Right renal pelvis (tissue), 4 donors: ENCODE measurements at places on chromosomes 4 and X. TPM values are rescaled to one million over a fixed set of nuclear protein-coding genes. Genes with fewer than 3 reads are reported as not detected.

GRCh38 chr4:83207497-83208101 is 77.0 kb downstream of the COQ2 start:
- no peak for DNase-seq

GRCh38 chr4:11614426-11614825 is 185.7 kb upstream of the HS3ST1 start:
- DNase-seq = peak; percentile 36

DNA sequence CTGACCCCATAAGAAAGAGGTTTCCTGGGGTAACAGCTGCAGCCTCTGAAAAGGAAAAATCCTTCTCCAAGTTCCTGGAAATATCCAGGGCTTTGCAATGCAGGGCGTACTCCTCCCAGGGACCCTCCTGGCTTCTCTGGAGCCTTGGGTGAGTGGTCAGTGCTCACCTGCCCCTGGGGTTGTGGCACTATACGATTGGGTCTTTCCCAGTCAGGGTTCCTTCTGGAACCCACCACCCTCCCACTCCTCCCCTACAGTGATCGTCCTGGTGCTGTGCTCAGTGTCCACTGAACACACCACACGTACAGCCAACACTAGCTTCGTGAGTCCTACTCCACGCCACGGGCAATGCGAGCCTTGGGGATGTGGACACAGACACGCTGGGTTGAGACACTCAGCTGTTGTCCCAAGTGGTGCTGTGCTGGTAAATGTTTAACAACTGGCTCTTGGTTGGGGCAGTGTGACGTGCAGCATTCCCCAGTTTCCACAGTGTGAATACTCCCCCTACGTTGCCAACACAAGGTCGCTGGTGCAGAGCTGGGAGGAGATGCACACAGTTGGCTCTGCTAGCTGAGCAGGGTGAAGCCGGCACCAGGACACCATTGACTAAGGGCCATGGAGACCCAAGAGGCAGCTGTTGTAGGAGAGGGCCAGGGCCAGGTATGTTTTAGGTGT is 65.4 kb downstream of the HTRA3 start:
- no peak for DNase-seq

DNA sequence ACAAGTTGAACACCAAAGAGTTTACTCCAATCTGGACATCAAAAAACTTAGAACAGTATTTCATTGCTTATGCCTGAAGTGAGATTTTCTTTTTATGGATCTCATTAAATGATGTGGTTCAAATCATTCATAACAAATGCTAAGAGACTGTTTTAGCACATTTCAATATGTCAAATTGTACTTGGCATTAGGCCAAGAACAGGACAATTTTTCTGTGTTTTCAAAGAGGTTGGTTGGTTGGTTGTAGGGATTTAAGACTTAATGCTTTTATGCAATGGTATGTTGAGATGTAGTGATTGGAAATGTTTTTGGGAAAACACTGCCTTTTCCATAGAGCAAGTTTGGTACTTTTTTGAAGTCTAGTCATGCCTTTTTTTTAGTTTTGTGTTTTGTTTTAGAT is 510.4 kb downstream of the ZNF674 start:
- no peak for DNase-seq

GRCh38 chr4:67746797-67747495 is 7.2 kb downstream of the GNRHR start:
- DNase-seq = peak; percentile 1

DNA sequence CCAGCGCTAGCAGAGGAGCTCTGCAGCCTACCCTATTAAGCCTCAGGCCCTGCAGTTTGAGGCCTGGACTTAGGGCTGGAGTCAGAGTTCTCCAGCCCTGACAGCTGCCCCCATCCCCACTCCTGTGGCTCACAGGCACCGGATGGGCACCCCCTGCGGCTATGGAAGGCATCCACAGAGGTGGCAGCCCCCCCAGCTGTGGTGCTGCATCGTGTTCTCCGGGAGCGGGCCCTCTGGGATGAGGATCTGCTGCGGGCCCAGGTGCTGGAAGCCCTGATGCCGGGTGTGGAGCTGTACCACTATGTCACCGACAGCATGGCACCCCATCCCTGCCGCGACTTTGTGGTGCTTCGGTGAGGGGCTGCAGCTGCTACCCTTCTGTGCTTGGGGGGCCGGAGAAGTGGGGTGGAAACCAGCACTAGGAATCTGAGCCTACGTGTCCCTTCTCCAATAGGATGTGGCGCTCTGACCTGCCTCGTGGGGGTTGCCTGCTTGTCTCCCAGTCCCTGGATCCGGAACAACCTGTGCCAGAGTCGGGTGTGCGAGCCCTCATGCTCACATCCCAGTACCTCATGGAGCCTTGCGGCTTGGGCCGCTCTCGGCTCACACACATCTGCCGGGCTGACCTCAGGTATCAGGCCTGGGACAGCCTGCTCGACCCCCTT is 76.2 kb downstream of the STARD8 start:
- DNase-seq = no peak

- DNase-seq = no peak
Measured at GRCh38 chr4:87506974-87507701, 22.0 kb downstream of the SPARCL1 start.

- no peak for DNase-seq
Measured at GRCh38 chrX:133583825-133584224, 168.5 kb upstream of the GPC4 start.

DNA sequence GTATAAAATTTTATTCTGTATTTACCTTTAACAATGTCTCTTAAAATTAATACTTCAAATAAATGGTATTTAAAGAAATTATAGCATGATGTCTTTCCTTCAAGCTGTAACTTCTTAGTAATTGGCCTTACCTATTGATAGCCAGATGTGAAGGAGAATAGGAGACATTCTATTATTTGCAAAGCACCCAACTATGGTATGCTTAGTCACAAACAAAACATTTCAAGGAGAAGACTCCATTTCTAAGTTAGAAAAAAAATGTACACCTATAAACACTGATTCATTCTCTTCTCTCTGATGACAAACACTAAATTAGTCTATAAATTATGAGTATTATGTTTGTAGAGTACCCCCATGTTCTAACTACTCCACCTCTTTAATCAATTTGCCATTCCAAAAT is 66.4 kb downstream of the NKX6-1 start:
- DNase-seq = no peak

- no peak for DNase-seq
Measured at GRCh38 chr4:126448086-126448845, 1133.5 kb downstream of the FAT4 start.

DNA sequence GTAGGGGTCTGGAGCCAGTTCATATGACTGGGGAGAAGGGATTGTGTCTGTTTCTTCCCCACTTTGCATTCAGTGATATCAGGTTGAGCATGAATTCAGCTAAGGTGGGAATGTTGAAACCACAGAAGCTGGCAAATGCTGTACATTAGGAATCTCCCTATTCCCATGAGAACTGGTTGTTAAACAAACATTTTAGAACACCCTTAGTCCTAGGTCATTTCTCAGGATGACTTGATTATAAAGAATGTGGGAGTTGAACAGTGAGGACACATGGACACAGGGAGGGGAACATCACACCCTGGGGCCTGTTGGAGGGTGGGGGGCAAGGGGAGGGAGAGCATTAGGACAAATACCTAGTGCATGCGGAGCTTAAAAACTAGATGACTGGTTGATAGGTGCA is 62.6 kb upstream of the LIMCH1 start:
- no peak for DNase-seq

GRCh38 chrX:44039556-44039955 is 66.4 kb upstream of the NDP start:
- no peak for DNase-seq

DNA sequence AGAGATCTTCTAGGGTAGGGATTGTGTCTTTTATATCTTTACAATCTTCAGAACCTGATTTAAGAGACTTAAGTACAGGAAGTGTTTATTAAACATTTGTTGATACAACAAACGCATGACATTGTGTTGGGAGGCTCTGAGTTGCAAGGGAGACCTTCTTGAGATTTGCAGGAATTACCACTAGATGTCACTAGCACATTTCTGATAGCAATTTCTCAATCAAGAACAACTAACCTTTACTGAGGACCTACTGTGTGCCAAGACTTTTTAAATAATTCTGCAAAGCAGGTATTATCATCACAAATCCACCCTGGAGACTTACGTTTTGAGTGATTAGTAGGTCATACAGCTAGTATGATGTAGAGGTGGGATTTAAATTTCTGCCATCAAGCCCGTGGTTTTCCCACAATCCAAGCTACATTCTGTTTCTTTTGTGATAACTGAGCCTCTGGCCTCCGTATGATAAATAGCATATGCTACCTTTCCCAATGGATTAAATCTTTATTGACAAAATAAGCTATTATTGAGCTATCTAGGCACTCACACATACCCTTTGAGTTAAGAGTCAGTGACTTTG is 986.0 kb downstream of the CCSER1 start:
- no peak for DNase-seq

GRCh38 chr4:55736605-55737183 is 82.9 kb upstream of the EXOC1L start:
- DNase-seq = no peak

- DNase-seq = peak; percentile 16
Measured at GRCh38 chr4:152679414-152680281, at the start of gene TMEM154. TSS of gene TMEM154 (minus strand) at chr4:152679997. CDS start at chr4:152679933, 64 bp downstream.

DNA sequence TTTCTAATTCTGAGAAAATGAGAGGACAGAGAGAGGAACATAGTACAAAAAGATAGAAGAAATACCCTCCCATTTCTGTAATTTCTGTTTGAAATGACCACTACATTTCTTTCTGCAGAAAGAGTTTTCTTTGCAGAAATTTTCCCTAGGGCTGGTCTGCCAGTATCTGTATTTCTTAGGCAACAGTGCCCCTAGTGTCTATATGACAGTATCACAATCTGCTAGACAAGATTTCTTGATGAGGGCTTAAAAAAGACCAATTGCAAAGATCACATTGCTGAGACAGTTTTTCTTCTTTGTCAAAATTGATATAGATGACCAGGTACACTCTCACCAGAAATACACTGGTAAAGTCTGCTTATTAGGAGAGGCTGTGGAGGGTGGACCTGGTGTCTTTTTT is 81.0 kb upstream of the ZDHHC15 start:
- no peak for DNase-seq

DNA sequence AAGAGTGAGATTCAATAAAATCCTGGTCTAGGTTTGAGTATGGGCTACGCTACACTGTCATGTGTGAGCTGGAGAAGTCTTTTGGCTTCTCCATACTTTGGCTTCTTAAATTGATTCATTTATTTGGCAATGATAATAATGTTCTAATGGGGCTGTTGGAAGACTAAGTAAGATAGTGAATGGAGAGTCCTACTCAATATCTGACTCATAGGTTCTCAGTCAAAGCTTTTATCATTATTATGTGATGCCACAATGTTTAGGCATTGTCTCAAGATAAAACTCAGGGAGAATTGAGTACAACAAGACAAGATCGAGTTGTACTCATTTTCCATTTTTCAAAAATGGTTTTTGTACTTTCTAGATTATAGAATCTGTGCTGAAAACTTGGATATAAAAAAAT is 92.5 kb upstream of the VEGFC start:
- DNase-seq = no peak

DNA sequence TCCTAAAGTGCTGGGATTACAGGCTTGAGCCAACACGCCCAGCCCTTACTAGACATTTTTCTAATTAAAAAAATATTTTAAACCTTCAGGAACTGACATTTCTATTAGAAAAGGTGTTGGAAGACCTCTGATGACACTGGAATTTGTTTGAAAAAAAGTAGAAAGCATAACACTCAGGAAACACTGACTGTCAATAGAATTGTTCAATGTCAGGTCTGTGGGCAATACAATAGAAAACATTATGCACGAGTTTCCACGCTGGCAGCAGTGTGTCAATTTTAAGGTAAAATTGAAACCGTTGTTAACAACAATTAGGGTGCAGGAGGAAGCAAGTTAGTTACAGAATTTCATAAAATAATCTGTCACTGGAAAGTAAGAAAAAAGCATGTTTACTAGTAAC is 140.7 kb upstream of the KLHL4 start:
- DNase-seq = no peak

DNA sequence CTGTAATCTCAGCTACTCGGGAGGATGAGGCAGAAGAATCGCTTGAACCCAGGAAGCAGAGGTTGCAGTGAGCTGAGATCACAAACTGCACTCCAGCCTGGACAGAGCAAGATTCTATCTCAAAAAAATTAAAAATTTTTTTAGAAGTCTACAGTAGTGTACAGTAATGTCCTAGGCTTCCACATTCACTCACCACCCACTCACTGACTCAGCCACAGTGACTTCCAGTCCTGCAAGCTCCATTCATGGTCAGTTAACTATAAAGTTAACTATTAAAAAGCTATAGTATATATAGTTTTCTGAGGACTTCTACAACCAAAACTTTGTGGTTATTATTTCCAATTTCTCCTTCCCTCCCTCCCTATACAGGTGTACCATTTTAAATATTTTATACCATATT is 34.7 kb upstream of the NEUROG2 start:
- DNase-seq = no peak

GRCh38 chr4:182142176-182143085 is 100.8 kb upstream of the TENM3 start:
- no peak for DNase-seq

DNA sequence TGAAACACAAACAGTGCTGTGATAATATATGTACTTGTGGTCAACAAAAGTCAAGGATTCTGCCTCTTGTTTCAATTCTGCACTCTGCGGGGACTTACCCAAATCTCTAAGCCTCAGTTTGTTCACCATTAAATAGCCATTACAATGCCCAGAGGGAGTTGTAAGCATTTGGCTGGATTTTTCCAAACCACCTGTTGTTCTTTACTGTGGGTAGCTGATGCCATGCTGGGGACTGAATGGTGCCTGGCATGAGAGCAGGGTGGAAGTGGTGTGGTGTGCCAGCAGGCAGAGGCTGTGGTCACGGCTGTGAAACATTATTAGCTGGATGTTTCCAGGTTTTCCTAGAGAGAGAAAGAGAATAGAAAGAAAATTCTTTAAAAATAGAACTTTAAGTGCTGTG is 60.7 kb upstream of the PAK3 start:
- no peak for DNase-seq

The GAGE2A gene
- polyA plus RNA-seq = not detected

The PRDM5 gene
- 15.1 TPM for polyA plus RNA-seq

The DGAT2L6 gene
- not detected for polyA plus RNA-seq

The ZNF41 gene
- polyA plus RNA-seq = 11.7 TPM

The FAAH2 gene
- polyA plus RNA-seq = 10.4 TPM

The ESX1 gene
- polyA plus RNA-seq = not detected

The SERTM2 gene
- polyA plus RNA-seq = 0.06 TPM

The GLOD5 gene
- polyA plus RNA-seq = 1.7 TPM

The UGT2A1 gene
- 3.1 TPM for polyA plus RNA-seq

The GAGE1 gene
- not detected for polyA plus RNA-seq
